ENCODE measurements at places on chromosomes 16 and 17.
A peak's percentile ranks its signal among the peaks of the same experiment; 100 is the strongest.

DNA sequence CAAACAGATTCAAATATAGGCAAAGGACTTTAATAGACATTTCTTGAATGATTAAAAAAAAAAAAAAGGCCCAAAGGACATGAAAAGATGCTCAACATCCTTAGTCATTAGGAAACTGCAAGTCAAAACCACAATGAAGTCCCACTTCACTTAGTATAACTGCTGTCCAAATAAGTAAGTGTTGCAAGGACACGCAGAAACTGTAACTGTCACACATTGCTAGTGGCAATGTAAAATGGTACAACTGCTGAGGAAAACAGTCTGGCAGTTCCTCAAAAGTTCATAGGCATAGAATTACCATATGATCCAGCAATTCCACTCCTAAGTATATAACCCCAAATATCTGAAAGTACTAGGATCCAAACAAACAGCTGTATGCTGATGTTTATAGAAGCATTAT lies 112.7 kb downstream of the BRIP1 start:
- DNase-seq, result no peak

DNA sequence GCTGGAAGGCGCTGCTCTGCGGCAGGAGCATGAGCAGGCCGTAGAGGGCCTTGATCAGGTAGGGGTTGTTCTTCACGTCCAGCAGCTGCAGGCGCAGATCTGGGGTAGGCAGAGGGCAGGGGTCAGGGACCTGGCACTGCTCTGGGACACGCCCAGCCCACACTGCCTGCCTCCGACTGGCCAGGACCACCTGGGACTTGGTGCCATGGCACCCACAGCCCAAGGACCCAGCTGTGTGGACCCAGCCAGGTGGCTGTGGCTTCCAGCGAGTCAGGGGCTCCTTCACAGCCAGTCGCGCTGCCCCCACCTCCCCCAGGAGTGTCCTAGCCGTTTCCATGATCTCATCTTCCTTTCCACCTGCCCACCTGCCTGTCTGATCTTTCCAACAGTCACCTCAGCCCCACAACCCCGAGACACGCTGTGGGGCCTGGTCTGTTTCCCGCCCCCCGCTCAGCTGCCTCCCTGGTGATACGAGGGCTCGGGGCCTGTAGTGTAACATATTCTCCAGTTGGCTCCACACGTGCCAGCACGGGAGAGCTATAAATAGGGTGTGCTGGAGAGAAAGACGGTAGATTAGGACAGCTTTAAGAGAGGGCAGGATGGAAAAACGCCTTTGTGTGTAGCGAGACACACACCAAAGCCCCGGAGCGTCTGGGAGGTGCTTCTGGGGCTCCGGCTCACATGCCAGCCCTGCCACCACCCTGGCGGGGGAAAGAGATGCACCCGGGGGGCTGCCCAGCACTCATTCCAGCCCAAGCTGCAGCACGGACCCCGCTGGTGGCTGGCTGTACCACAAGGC lies 7.2 kb upstream of the MTSS2 start:
- DNase-seq, result peak; percentile 79

DNA sequence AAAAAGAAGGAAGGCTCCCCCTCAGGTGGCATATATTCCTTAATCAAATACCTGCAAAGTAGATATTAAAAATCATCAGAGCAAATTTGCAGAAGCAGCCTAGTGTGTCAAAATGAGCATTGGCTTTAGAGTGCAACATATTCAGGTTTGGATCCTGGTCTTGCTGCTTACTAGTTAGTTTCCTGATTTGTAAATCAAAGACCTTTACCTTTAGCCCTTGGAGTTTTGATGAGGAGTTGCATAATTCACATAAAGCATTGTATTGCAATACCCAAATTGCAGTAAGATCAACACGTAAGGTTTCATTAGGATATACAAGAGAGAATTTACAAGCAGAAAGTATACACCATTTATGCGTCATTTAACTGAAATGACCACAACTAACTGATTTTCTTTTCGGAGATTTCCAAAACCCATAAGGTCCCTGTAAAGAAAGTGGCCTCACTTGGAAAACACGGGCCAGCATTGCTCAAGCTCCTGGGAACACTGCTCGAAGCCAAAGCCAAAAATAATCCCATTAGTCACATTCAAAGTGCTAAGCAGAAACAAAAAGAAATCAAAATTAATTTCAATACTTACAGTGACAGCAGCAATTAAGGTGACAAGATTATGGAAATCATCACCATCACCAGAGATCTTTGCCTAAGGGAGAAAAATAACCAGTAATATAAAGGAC lies 415.9 kb upstream of the ERCC4 start:
- DNase-seq, result no peak

DNA sequence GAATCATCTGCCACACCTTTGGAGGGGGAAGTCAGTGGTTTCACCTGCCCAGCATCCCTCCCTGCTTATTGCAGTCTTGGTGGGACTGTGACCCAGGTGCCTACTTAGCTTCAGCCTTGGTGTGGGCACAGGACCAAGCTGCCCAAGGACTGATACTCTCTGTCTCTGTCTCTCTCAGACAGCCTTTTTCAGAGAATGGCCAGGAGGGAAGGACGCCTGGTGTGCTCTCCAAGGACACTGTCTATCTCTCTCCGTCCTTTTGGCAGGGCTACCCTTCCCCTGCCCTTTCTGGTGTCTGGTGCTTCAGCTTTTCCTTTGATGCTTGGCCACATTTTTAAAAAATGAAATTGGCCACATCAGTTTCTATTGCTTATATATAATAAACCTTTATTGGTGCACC lies 19.6 kb downstream of the PIK3R6 start:
- DNase-seq, result no peak

- DNase-seq, result no peak
Observed at GRCh38 chr16:72785886-72786285, 262.0 kb downstream of the ZFHX3 start.

- no peak for DNase-seq
Observed at GRCh38 chr17:31859487-31860008, 504 bp upstream of the COPRS start.

GRCh38 chr16:25481636-25482035 lies 210.1 kb upstream of the HS3ST4 start:
- no peak for DNase-seq

GRCh38 chr16:50862818-50863643 lies 121.1 kb downstream of the CYLD start:
- no peak for DNase-seq

GRCh38 chr17:44389723-44390202 lies 314 bp upstream of the ITGA2B start:
- no peak for DNase-seq

DNA sequence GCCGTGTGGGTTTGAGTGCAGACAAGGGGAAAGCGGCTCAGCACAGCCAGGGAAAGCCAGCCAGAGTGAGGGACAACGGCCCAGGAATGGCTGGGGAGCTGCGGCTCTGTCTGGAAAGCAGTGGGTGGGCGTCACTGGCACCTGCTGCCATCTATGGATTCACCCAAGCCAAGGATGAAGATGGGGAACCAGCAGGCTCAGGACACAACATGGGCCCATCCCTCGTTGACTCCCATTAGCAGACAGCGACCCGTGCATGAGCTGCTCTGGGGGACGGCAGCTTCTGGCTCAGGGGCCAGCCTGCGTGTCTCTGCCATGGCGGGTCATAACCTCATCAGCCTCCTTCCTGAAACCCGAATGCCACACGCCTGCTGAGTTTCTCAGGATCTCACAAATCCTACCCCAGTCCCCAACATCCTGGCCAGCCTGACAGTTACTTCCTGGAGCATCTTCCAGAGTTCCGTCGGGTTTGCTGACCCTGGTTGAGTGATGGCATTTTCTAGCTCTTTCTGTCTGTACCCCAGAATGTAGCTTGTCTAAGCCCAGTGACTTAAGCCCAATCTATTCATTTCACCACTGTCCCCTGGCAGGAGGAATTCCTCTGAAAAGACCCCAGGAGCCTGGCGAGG lies 50.7 kb downstream of the SLC7A5 start:
- no peak for DNase-seq

- no peak for DNase-seq
Observed at GRCh38 chr16:60091529-60091928, 1357.4 kb upstream of the GOT2 start.

DNA sequence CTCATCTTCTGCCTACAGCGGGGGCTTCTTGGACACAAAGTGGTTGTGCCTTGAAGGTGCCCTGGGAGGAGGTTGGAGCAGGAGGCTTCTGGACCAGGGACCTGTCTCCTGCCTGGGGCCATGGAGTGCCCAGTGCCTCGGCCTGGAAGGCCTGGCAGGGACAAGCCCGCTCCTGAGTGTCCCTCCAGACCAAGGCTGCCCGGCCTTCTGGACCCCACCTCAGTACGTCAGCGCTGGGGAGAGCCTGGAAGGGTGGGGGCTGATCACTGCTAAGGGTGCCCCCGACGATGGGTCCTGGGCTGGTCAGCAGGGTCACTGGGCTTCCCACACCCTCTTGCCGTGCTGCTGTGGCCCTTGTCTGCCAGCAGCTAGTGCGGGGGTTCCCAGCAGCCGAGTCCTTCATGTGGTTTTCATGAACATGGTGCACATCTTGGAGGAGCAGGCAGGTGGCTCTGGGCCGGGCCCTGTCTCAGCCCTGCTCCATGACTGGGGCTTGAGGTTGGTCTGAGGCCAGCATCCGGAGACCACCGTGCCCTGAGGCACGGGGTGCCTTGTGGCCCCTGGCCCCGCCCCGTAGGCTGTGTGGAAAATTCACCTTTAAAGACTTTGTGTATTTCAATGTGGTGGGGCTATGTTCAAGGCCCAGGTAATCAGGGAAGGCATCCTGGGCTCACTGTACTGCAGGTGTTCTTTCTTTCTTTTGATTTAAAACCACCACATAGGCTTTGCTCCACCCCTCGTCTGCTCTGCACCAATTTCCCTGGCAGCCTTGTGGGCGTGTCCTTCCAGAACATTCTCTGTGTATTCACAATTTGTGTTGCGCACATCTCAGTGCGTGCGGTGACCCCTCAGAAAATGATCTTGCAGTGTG lies 22.4 kb downstream of the MGRN1 start:
- no peak for DNase-seq

DNA sequence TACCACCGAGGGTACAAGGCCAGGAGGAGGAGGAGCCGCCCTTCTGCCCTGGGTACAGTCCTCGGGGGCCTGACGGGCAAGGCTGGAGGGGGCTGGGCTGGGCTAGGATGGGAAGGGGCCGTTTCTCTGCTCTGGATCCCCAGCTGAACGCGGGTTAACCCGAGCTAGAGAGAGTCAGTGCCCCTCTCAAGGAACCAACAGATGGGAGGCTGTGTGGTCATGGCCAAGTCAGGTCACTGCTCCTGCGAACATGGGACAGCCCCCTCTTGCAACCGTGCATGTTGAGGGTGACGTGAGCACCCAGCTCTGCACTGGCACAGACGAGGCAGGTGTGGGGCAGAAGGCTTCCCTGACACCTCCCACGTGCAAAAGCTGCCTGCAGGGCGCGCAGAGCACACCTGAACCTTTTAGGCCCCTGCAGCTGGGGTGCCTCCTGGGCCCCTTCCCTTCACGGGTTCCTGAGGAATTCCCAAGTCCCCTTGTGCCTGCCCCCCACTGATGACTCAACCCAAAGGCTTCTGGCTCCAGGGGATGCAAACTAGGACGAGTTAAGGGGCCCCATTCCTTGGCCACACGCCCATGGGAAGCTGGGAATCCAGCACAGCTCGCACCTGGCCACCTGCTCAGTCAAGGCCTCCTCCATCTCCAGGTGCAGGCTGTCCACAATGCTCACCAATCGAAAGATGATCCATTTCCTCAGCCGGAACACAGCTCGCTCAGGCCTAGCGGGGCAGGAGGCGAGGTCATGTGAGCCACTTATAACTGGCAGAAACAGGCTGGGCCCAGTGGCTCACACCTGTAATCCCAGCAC lies 6.3 kb downstream of the MYBBP1A start:
- no peak for DNase-seq

- DNase-seq, result no peak
Observed at GRCh38 chr16:72896485-72897118, 151.3 kb downstream of the ZFHX3 start.

DNA sequence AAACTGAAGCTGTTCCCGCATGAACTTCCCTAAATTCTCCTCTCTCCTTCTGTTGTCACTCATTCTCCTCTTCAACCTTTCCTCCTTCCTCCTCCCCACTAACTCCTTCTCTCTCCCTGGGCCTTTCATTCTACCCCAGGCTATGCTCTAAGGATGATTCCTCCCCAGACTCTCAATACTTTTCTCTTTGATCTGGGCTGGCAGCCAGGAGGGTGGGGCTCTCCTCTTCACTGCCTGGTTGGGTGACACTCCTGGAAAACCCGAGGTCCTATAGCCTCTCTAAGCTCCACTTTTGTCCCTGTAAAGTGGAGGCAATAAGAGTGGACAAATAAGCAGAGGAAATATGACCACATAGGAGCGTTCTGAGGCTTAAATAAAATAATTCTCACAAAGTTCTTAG lies 46.2 kb downstream of the HSD17B2 start:
- DNase-seq, result no peak

GRCh38 chr17:28888832-28889231 lies 8.7 kb downstream of the FLOT2 start:
- DNase-seq, result no peak

GRCh38 chr16:72884037-72884436 lies 163.9 kb downstream of the ZFHX3 start:
- DNase-seq, result no peak

Measured in spinal cord (tissue), 10 donors.